Activated CD4-positive, alpha-beta T cell treated with anti-CD3 and anti-CD28 coated beads for 36 hours (primary cell): ENCODE measurements at places on chromosomes 12 and 14. TPM values are rescaled to one million over a fixed set of nuclear protein-coding genes. Genes with fewer than 3 reads are reported as not detected.
A peak's percentile ranks its signal among the peaks of the same experiment; 100 is the strongest.

DNA sequence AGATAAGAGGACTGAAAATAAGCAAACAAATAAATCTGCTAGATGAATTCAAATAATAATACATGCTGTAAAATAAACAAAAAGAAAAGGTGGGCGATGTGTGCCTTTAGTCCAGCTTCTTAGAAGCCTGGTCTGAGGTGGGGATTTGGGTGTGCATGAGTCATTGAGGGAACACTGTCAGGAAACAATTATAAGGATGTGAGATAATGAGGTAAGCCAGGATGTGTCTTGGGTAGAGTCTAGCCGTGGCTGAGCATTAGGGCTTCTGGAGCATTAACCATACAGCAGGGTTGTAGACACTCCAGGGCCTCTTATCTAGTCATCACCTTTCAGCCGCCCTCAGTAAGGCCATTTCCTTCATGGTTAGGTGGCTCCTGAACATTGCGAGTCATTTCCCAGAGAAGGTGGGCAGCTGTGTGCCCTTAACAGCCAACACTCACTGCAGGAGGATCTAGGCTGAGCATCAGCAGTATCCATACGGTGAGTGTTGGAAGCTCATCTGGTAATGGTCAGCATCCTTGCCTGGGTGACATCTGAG, 405.6 kb downstream of the GLT1D1 start:
- DNase-seq, result no peak

DNA sequence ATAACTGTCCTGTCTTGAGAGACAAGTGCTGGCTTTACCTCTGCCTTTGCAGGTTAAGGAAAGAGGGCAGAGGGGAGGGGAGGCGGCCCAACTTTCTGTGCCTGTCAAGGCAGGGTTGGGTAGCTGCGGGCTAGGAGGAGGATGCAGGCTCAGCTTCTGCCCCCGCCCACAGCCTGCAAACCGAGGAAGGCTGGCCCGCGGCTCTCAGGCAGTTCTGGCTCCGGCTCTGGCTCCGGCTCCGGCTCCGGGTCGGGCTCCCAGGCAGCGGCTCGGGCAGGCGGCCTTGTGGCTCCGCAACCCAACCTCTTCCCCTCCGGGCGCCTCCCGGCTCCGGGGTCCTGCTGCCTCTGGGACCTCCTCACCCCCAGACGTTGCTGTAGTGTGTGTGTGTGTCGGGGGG, 92.9 kb downstream of the TMEM30B start:
- DNase-seq, result peak; percentile 46

DNA sequence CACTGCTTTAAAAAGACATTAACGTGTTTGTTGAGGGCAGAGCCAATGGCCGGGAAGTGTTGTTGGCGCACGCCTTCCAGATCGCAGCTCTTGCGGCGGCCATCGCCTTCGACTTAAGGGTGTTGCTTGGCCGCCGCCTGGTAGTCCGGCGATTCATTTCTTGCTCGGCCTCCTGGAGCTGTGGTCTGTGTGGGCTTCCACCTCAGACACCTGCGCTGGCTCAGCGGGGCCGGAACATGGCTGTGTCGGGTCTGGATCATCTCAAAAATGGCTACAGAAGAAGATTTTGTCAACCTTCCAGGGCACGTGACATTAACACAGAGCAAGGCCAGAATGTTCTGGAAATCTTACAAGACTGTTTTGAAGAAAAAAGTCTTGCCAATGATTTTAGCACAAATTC, 24.7 kb downstream of the GALNT4 start:
- no peak for DNase-seq

GRCh38 chr12:96766232-96766631, 140.8 kb upstream of the NEDD1 start:
- DNase-seq, result no peak

GRCh38 chr12:583251-583869, 79.9 kb downstream of the NINJ2 start:
- no peak for DNase-seq

DNA sequence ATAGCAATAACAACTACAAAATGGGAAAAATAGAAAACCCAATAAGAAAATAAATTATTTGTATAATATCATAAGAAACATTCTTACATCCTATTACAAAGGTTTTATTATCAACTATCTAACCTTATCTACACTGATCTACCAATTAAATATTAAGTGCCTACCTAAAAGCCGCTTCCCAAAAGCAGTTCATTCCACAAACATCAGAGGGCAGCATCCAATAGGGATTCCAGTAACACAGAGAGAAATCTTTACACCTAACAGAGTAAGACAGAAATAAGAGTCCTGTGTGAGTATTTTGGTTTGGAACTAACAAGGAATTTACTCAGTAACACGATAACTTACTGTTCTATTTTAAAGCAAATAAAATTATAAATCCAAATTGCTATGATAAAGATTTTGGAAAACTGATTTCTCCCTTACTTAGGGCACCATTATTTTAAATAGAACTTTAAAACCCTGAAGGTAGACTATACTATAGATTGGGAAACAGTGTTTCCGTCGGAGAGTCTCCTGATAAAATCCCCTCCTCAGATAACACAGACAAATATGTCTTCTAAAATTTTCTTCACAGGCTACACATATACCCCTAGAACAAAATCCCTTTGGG, 15.0 kb downstream of the GXYLT1 start:
- DNase-seq, result no peak

- DNase-seq, result no peak
Observed at GRCh38 chr12:3256103-3256631, 179.0 kb downstream of the TSPAN9 start.

- no peak for DNase-seq
Observed at GRCh38 chr12:118842866-118843265, 138.5 kb upstream of the SRRM4 start.

DNA sequence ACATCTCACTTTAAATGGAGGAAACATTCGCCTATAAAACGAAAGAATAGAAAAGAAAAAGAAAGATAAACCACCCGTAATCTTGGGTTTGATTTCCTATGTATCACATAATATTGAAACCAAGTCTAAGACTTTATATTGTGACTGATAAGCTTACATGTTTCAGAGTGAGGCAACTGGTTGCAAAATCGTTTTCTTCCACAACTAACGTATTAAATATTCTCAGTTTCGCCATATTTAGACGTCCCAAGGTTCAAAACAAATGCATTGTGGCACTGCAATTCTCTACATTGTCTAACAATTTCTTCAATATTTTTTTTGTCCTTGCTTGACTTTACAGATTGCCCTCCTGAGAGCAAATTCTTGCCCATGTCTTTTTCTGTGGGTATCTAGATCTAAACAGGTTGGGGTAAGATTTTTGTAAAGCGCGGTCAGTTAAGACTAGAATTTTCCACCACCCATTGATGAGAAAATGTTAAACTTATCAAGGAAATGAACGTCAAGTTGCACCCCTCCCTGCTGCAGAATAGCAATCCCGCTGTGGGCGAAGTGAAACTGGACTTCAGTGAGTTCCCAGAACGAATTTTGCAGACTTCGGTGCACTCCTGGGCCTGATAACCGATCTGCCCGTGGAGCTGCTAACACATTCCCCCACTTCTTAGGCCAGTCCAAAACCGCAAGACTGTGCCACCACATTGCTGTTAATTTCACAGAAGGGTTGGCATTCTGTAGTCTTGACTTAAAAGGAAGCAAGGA, 2.7 kb downstream of the TBX3 start:
- no peak for DNase-seq

DNA sequence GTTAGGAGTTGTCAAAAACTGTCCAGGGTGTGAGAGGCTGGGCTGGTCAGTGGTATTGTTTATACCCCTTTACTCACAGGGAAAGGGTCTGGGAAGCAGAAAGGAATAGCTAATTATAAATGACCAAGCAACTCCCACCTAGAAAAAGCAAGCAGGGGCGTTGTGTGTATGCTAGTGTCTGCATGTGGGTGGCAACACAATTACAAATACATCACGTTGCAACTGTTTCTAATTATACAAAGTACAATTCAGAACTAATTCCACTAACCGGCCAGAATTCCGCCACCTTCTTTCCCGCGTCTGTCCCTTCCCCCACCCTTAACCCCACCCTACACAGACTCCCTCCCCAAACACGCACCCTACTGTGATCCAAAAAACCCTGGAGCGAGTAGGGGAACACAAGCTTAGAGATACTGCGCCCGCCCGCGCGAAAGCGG, 2.2 kb downstream of the DPF3 start:
- no peak for DNase-seq

GRCh38 chr12:122082621-122083356, 4.2 kb downstream of the MLXIP start:
- peak; percentile 44 for DNase-seq

GRCh38 chr12:72261885-72262284, 10.3 kb upstream of the TRHDE start:
- no peak for DNase-seq

The TEX52 gene
- total RNA-seq, result 0.16 TPM

The ACOT6 gene
- total RNA-seq, result 0.18 TPM

The SIX4 gene
- not detected for total RNA-seq

The PTPRQ gene
- not detected for total RNA-seq

The FOXN4 gene
- total RNA-seq, result not detected

The GPR68 gene
- total RNA-seq, result 11.2 TPM
